ENCODE measurements at places on chromosomes 3 and 15.

- no peak overlapping the region for H3K4me3 ChIP-seq
- H3K27me3 ChIP-seq: no peaks in the 10 kb centered on the region
- peak; percentile 27 for DNase-seq
- peaks cover 2% of the 10 kb centered on the region for H3K36me3 ChIP-seq
- no peak overlapping the region for H3K27ac ChIP-seq
Measured at GRCh38 chr3:182909318-182910040, 70.9 kb downstream of the DCUN1D1 start.

GRCh38 chr15:59283717-59284391 is 77.2 kb downstream of the LDHAL6B start:
- H3K4me3 ChIP-seq: no peak overlapping the region
- peak; percentile 94 for DNase-seq
- no peaks in the 10 kb centered on the region for H3K27me3 ChIP-seq
- H3K4me1 ChIP-seq: no peaks in the 10 kb centered on the region
- H3K27ac ChIP-seq: no peak overlapping the region

- no peak for DNase-seq
- no peak overlapping the region for H3K4me3 ChIP-seq
- no peaks in the 10 kb centered on the region for H3K4me1 ChIP-seq
- no peaks in the 10 kb centered on the region for H3K36me3 ChIP-seq
- no peaks in the 10 kb centered on the region for H3K27me3 ChIP-seq
Measured at GRCh38 chr15:19899021-19899824, 642.4 kb downstream of the GOLGA6L6 start.

- no peaks in the 10 kb centered on the region for H3K27me3 ChIP-seq
- peak; percentile 71 for DNase-seq
- H3K36me3 ChIP-seq: no peaks in the 10 kb centered on the region
- H3K4me1 ChIP-seq: no peaks in the 10 kb centered on the region
- H3K4me3 ChIP-seq: no peak overlapping the region
Measured at GRCh38 chr3:190224863-190225692, 97.2 kb downstream of the CLDN1 start.

- no peaks in the 10 kb centered on the region for H3K27me3 ChIP-seq
- H3K4me1 ChIP-seq: peaks cover 3% of the 10 kb centered on the region
- H3K27ac ChIP-seq: no peak overlapping the region
- H3K4me3 ChIP-seq: no peak overlapping the region
- DNase-seq: no peak
- H3K36me3 ChIP-seq: no peaks in the 10 kb centered on the region
Measured at GRCh38 chr15:65819563-65819960, 27.5 kb upstream of the DENND4A start.

All from trophoblast cell (in vitro differentiated cells and primary cell).